Osteoblast (primary cell): ENCODE measurements at places on chromosomes 7 and 10. TPM values are rescaled to one million over a fixed set of nuclear protein-coding genes. Genes with fewer than 3 reads are reported as not detected.

- no peak for DNase-seq
These were observed 449.2 kb downstream of the IPMK start for GRCh38 chr10:57818522-57818921.

- no peak for DNase-seq
These were observed 70.6 kb downstream of the REEP3 start for GRCh38 chr10:63591600-63592379.

- DNase-seq = no peak
These were observed 213.1 kb downstream of the CREB5 start for GRCh38 chr7:28625432-28625831.

Gene COL26A1
- not detected in 2 replicates for total RNA-seq

DNA sequence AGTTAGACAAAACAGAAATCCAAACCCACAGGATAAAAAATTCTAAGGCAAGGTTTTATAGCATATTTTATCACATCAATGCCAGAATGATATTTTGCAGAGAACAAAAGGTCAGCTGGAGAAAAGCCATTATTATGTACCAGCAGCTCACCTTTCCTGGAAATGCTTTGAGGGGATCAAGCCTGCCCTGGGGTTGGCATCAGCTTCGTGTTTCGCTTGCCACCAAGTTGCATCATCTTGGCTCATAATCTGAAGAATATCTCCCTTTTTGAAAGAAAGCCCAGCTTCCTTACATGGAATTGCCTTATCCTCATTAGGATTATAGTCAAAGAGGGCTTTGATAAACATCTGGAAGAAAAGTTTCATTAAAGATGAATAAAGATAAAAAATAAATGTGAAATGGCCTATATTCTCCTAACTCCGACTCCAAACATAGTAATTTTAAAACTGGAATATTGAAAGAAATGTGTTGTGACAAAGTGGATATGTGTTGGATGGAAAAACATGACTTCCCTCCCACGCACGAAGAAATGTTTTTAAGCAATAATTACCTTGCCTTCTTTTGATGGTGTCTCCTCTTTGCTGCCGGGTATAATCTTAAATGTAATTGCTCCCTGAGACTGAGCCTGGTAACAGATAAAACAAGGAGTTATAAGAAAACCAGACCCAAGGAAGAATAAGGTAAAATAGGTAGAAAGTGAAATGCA, 121.3 kb upstream of the ODAD2 start:
- no peak for DNase-seq

DNA sequence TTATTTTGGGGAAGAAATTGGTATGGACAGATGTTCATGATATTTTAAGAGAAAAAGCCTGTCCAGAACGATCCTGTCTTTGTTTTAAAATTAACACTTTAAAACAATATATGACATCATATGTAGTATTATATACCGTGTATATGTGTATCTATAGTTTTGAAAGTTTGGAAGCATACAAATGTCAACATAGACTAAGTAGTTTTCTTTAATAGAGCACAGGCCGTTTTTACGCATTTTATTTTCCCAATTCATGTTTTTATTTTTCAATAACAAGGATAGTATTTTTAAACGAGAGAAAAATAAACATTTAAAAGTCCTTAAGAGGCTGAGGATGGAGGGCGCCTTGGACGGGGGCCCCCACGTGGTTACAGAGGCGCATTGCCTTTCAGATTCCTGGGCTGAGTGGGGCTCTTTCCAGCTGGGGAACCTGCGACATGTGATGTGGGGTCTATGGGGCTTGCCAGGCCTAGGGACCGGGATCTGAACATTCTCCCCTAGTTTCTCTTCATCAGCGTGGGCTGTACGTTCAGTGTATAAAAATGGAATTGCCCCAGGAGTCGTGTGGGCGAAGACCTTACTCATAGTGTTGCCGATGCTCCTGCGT, 127.8 kb upstream of the ZNF746 start:
- no peak for DNase-seq

DNA sequence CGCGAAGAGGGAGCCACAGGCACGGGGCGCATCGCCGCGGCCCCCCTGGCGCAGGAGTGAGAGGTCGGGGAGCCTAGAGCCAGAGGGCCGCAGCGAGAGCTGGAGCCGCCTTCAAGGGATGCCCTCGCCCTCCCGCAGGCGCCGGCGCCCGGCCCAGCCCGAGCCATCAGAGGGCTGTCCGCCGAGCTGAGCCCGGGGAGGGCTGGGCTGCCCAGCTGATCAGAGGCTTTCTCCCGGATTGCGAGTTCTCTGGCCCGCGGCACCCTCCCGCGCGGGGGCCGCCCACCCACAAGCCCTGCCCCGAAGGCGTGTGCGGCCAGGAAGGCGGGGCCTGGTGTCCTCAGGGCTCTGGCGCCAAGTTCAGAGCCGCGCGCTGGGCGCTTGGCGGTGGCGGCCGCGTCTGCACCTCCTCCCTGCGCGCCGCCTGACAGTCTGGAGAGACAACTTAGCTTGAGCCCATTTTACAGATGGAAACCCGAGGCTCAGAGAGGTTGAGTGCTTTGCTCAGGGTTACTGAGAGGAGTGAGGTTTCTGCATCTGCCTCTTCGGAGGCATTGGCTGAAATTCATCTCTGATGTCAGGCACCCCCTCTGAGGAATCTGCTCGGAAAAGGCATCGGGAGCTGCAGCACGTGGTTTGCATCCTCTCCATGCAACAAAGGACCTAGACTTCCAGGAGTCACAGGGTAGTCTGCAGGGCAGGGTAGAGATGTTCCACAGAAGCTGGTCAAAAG, 3.8 kb upstream of the ANTXRL start:
- DNase-seq = peak; percentile 91

GRCh38 chr10:44380829-44381600, 3.9 kb downstream of the CXCL12 start:
- DNase-seq = peak; percentile 46

Gene ANAPC16
- total RNA-seq = 50.7 and 58.0 TPM in 2 replicates

Gene OR6V1
- not detected in 2 replicates for total RNA-seq

Gene UBTD1
- total RNA-seq = 29.0 and 32.7 TPM in 2 replicates

DNA sequence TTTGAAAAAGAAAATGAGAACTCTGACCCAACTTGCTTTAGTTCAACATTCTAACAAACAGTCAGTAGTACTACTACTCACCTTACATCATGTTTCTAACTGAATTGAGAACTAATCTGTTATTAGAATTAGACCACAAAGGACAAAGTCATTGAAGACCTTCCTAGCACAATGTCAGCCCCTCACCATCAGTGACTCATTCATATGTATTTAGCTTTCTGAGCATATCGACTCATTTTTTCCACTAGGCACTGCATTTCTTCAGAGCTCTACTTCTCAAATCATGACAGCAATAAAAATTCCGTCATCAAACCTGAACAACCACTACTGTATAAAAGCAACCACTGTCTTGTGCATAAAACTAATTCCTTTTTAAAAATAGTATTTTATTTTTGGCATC, 4.4 kb upstream of the LRRN3 start:
- DNase-seq = no peak
